Stimulated activated CD4-positive, alpha-beta T cell treated with anti-CD3 and anti-CD28 coated beads, Interleukin-15, amount 100 ng/mL, for 48 hours (primary cell): ENCODE measurements at places on chromosomes 13 and 19.

DNA sequence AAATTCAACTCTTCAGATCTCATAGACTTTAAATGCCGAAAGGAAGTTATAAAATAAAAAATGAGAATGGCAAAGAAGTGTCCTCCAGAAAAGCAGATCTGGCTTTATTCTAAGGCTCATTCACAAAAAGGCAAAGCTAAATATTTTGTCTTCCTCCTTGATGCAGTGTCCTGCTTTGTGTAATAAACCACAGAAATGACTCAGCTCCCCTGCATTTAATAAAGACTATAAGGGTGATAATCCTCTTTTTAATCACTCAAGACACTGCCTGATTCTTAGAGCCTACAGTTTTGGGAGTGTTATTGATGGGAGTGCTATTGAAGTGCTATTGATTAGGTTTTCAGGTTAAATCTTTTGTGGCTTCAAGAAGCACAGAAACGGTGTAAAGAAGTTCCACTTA lies 482.0 kb downstream of the PCDH20 start:
- no peak for DNase-seq

GRCh38 chr13:73222627-73223305 lies 164.0 kb downstream of the KLF5 start:
- DNase-seq = no peak

GRCh38 chr19:12936582-12936981 lies 1.8 kb upstream of the CALR start:
- no peak for DNase-seq

DNA sequence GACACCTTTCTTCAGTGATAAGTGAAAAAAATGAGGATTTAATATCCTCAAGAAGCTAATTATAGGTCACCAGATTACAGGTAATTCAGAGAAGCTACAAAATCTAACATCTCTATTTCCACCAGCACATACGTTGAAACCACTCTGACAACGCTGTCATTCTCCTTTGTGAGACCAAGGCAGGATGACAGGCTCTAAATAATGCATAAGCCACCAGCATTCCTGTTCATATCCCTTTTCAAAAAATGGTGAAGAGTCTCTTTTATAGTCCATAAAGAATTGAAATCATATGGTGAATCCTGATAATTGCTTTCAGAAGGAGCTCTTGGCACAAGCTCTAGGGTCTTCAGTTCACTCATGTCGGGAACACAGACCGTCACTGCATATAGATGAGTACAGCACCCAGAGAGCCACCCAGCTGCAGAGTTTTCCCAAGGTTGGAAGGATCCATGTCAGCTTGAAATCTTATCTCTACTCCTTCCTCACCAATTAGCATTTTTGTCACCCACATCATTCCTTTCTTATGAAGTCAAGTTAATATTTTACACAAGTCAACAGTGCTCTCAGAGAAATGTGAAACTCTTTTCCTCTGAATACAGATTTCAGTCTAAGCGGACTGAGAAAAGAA lies 431.4 kb downstream of the TBC1D4 start:
- no peak for DNase-seq
